ENCODE measurements at places on chromosomes 5 and 9. TPM values are rescaled to one million over a fixed set of nuclear protein-coding genes. Genes with fewer than 3 reads are reported as not detected.

The PRR16 gene
- 0.13 TPM for total RNA-seq

The ELL2 gene
- 27.5 TPM for total RNA-seq

GRCh38 chr5:36957953-36958537, 81.5 kb downstream of the NIPBL start:
- DNase-seq, result no peak

GRCh38 chr5:134913795-134914194, 8.9 kb downstream of the PCBD2 start:
- DNase-seq, result no peak

GRCh38 chr9:123990427-123990826, 21.1 kb upstream of the LHX2 start:
- DNase-seq, result no peak

GRCh38 chr9:10108815-10109214, 504.0 kb downstream of the PTPRD start:
- DNase-seq, result no peak

The NEURL1B gene
- 3.6 TPM for total RNA-seq

The CDH9 gene
- total RNA-seq, result 0.79 TPM

- no peak for DNase-seq
Measured at GRCh38 chr5:141914797-141915196, 8.9 kb upstream of the DELE1 start.

DNA sequence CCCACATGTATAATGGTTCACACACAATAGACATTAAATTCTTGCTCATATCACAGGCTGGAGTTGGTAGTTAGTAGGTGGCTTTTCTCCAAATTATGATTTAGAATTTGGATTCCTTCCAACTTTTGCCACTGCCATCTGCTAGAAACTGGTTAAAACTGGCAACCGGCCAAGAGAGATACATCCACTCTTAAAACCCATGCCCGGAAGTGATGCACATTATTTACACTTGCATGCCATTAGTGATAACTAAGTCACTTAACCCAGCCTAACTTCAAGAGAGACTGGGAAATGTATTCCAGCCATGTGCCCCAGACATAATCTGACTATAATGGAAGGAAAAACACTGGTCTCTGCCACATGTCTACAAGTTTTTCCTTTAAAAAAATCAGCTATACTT, 395.7 kb upstream of the SEMA6A start:
- DNase-seq, result no peak
